ENCODE measurements at places on chromosomes 1 and 21.

DNA sequence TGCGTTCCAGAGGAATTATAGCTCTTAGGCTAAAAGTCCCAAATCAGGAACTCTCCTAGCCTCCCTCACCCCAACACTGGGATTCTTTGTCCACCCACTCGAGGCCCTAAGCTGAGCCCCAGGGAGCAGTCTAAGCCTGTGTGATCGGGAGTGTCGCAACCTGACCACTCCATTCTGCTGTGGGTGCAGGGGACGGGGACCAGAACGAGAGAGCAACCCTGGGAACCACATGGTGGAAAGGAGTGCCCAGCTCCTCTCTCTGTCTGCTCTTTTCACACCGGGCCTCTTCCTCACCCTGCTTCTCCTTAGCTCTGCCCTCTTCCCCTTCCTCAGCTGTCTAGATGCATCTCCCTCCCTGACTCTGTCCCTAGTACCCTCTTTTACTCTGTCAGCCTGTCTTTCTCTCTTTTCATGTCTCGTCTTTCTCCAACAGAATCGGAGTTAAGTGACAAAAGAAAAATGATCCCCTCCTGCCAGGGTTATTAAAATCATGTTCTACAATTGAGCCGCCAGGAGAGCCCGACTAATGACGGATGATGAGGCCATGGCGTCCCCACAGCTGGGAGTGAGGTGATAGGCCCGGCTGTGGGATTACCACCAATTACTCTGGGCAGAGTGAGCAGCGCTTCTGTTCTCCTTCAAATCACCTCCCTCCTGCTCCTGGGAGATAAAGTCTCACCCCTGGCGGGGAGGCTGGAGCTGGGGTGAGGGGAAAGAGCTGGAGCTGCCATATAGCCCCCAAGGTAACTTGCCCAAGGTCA lies 34.5 kb upstream of the CSF3R start:
- no peak for DNase-seq

DNA sequence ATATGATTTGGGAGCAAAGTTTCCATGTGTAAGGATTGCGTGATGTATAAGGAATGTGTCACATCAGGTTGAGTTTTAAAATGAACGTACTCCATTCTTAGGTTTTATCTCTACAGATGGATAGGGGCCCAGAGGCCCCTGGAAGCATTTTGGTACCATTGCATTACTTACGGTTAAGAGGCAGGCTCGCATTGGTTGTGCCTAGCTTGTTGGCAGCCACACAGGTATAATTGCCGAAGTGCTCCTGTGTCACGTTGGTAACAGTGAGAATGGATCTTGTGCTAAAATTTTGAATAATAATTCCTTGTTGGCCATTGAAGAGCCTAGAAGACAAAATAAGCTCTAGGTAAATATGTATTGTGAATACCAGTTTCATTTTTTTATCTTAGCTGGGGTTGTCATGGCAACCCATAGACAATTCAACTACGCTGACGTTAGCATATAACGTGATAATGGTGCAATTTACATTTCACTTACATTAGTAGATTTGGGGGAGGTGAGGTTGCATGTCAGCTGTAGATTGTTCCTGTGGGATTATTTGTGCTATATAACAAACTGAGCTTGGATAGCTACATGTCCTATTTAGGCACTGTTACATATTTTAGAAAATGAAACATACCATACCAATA lies 511.9 kb upstream of the ZRANB2 start:
- no peak for DNase-seq

GRCh38 chr1:116506132-116507004 lies 64.5 kb downstream of the CD58 start:
- DNase-seq, result no peak

GRCh38 chr1:158117854-158118704 lies 62.6 kb upstream of the CD1D start:
- DNase-seq, result no peak

- DNase-seq, result no peak
Measured at GRCh38 chr1:31742462-31743212, 21.5 kb downstream of the ADGRB2 start.

- DNase-seq, result no peak
Measured at GRCh38 chr1:84386716-84387479, 11.4 kb upstream of the DNASE2B start.

- DNase-seq, result no peak
Measured at GRCh38 chr21:24561291-24561690, 1046.0 kb downstream of the MRPL39 start.

DNA sequence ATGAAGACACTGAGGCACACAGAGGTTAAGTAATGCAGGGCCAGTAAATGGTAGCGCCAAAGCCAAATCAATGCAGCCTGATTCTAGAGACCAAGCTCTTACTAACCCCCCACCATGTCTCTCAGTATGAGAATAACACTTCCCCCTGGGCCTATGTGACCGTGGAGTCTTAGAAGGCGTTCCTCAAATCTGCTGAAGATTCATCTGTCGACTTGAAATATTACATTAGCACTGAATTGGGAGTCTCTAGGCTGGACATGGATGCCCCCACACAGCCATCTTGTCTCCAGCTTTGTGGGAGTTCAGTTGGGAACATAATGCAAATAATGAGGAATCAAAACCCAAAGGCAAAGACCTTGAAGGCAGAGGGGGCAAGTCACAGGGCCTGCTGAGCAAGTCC lies 117.9 kb upstream of the HMGB4 start:
- no peak for DNase-seq

DNA sequence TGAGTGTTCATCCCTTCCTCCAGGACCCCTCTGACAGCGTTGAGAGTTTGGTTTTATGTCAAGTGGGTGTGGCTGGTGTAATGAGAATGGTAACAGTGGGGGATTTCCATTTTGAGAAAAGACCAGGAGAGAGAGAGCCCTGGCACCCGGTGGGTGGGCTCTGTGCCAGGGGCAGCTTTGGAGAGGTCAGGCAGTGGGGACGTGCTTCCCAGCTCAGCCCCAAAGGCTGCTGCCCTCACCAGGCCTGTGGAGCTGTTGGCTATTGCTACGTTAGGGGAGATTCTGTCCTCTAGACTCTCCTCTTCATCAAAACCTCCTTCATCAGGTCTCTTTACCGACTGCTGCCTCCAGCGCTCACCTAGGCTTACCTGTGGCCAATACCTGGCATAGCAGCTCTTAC lies 176.3 kb downstream of the PTPRU start:
- DNase-seq, result no peak

- DNase-seq, result no peak
Measured at GRCh38 chr1:187891993-187892682, 1063.4 kb downstream of the PLA2G4A start.
